ENCODE measurements at places on chromosomes 6 and 20. TPM values are rescaled to one million over a fixed set of nuclear protein-coding genes. Genes with fewer than 3 reads are reported as not detected.

The ZNF165 gene
- 1.8 TPM for total RNA-seq

The HAO1 gene
- total RNA-seq: not detected

- H3K4me1 ChIP-seq: no peaks in the 10 kb centered on the region
- no peaks in the 10 kb centered on the region for H3K36me3 ChIP-seq
- no peak for DNase-seq
- H3K4me3 ChIP-seq: no peak overlapping the region
Measured at GRCh38 chr6:139567095-139567494, 192.6 kb upstream of the CITED2 start.

DNA sequence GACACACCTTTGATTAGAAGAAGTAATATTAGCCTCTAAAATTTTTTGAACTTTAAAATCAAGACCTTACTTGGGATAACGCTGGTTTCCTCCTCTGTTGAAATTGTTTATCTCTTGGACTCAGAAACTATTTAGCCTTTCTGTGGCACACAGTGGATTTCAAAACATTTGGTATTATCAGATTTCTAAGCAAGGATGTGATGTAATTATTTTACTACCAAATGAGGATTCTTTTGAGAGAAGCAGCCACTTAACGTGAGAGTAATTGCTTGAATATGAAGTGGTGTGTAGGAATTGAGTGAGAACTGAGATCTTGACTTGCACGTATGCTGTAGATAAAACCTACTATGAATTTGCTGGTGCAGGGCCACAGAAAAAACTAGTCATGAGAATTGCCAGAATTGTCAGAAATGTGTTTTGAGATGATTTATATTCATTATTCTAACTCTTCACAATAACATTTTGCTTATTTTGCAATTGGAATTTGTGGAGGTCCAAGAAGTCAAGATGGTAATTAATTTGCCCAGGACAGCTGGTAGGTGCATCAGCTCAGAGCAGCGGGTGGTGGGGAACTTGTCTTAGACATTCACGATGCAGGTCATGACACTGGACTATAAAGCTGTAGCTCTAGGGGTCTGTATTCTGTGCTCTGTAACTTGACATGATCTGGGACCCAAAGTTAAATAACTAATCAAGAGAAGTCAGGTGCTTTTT lies 53.4 kb downstream of the AKAP12 start:
- no peaks in the 10 kb centered on the region for H3K27me3 ChIP-seq
- no peaks in the 10 kb centered on the region for H3K4me1 ChIP-seq
- peak overlapping the region; percentile 19 for H3K27ac ChIP-seq
- DNase-seq: no peak

DNA sequence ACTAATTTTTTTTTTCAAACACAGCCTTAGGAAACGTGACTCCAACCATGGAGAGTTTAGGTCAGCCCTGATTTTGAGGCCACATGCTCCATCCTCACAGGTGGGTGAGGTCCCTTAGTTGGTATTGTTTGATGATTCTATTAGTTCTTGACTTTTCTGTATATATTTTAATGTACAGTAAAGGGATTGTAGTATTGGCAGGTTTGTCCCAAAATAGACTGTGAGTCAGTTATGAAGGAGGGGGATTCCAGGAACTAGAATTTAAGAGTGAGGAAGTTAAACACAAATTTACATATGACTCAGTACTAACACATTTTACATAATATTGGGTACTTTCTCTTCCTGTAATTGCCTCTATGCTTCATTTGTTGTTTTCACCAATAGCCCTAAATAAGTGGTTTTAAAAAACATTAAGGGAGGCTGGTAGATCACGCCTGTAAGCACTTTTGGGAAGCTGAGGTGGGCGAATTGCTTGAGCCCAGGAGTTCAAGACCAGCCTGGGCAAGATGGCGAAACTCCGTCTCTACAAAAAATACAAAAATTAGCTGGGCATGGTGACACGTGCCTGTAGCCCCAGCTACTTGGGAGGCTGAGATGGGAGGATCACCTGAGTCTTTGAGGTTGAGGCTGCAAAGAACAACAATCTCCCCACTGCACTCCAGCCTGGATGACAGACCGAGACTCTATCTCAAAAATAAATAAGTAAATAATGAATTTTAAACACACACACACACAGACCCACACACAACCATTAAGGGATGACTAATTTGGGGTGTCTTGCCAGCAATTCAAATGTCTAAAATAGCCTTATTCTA lies 81.8 kb downstream of the SGK1 start:
- no peaks in the 10 kb centered on the region for H3K4me1 ChIP-seq
- H3K36me3 ChIP-seq: no peaks in the 10 kb centered on the region

The DPPA5 gene
- total RNA-seq: 4.1 TPM

The GNAS-AS1 gene
- total RNA-seq: 0.50 TPM

- H3K27ac ChIP-seq: no peak overlapping the region
- H3K27me3 ChIP-seq: no peaks in the 10 kb centered on the region
- H3K4me1 ChIP-seq: peaks cover 11% of the 10 kb centered on the region
- H3K36me3 ChIP-seq: no peaks in the 10 kb centered on the region
- no peak for DNase-seq
Measured at GRCh38 chr20:50242548-50242862, 51.9 kb downstream of the CEBPB start.

The SNX3 gene
- total RNA-seq: 93.6 TPM

GRCh38 chr6:119138906-119139541 lies 60.6 kb upstream of the FAM184A start:
- no peak overlapping the region for H3K4me3 ChIP-seq
- H3K4me1 ChIP-seq: no peaks in the 10 kb centered on the region
- H3K27ac ChIP-seq: no peak overlapping the region

DNA sequence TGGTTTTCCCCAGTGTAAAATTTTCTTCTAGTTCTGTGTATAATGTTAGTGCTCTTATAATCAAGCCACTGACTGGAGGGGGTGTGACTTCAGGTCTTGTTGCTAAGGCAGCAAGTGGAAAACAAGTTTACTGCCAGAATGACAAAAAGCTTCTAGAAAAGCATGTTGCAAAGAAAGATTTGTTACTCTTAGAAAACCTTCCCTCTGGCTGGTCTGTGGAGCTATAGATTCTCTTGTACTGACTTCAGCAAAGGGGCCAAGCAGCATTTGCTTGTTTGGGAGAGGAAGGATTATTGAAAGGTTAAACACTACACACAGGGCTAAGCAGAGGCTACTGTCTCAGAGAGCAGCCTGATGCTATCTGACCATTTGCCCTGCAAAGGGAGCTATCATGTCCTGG lies 288.8 kb downstream of the BTBD9 start:
- H3K4me3 ChIP-seq: no peak overlapping the region
- H3K4me1 ChIP-seq: no peaks in the 10 kb centered on the region
- H3K27ac ChIP-seq: no peak overlapping the region

The MCCD1 gene
- not detected for total RNA-seq

The ATP6V1G2 gene
- 0.74 TPM for total RNA-seq

The SMIM29 gene
- 25.9 TPM for total RNA-seq

GRCh38 chr6:72553531-72554511 lies 68.0 kb upstream of the KCNQ5 start:
- H3K4me3 ChIP-seq: no peak overlapping the region
- H3K4me1 ChIP-seq: no peaks in the 10 kb centered on the region
- DNase-seq: no peak
- H3K36me3 ChIP-seq: no peaks in the 10 kb centered on the region

DNA sequence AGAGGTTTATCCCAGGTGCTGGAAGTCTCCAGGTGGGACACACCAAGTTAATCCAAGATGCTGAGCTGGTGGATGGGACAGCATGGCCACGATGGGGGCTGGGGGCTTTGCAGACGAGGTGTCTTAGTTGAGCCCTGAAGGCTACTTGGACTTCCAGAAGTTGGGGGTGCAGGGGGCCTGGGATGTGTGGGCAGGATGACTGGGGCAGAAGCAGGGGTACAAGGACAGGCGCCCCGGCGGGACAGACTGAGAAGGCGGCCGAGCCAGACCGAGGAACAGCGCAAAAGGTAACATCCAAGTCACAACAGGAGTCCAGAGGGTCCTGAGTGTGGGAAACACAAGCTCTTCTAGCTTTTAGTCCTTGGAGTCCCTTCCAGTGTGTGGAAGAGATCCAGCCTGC lies 23.8 kb downstream of the RAMACL start:
- H3K36me3 ChIP-seq: no peaks in the 10 kb centered on the region
- H3K27ac ChIP-seq: no peak overlapping the region
- no peaks in the 10 kb centered on the region for H3K4me1 ChIP-seq
- no peaks in the 10 kb centered on the region for H3K27me3 ChIP-seq
